Activated CD4-positive, alpha-beta T cell treated with anti-CD3 and anti-CD28 coated beads for 48 hours (primary cell): ENCODE measurements at places on chromosomes 11 and 22.

GRCh38 chr11:387193-387793, 6.7 kb upstream of the PKP3 start:
- DNase-seq: no peak

GRCh38 chr11:5239046-5239445, 4.8 kb upstream of the HBD start:
- DNase-seq: no peak

GRCh38 chr11:1548221-1549070, 23.6 kb downstream of the DUSP8 start:
- DNase-seq: no peak

GRCh38 chr22:49972163-49973017, 11.8 kb downstream of the PIM3 start:
- DNase-seq: peak; percentile 37

GRCh38 chr11:73980001-73980961, 2.4 kb downstream of the UCP2 start:
- DNase-seq: peak; percentile 74

GRCh38 chr11:132604431-132604830, 927.9 kb downstream of the OPCML start:
- no peak for DNase-seq

- DNase-seq: no peak
Observed at GRCh38 chr11:43735961-43736360, 55.4 kb downstream of the HSD17B12 start.

- no peak for DNase-seq
Observed at GRCh38 chr11:48054994-48055291, 74.6 kb downstream of the PTPRJ start.

GRCh38 chr22:27648074-27648473, 153.5 kb downstream of the MN1 start:
- DNase-seq: no peak

DNA sequence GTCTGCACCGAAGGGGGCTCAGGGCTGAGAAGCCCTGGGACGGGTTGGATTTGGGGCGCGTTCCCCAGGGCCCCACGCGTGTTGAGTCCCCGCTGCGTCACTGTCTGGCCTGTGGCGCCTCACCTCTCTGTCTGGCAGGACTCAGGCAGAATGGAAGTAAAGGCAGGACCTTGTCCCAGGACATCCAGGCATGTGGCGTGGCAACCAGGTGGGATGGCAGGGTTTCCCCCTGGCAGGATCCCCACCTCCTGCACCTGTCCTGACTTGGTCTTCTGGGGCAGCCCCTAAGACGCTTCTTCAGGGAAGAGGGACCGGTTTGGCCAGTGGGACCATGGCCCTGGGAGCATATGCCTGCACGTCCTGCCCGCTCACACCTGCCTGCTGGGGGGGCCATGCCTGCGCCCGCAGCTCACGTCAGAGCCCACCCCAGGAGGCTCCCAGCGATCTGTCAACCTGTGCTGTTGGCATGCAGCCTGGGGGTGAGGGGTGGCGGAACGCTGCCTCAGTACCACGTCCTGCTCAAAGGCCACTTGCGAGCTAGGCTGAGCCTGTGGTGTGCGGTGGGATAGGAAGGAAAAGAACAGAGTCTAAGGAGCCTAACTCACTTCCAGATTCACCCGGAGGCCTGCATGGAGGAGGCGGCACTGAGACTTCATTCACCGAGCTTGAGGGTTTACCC, 72.7 kb downstream of the KCNQ1 start:
- no peak for DNase-seq

DNA sequence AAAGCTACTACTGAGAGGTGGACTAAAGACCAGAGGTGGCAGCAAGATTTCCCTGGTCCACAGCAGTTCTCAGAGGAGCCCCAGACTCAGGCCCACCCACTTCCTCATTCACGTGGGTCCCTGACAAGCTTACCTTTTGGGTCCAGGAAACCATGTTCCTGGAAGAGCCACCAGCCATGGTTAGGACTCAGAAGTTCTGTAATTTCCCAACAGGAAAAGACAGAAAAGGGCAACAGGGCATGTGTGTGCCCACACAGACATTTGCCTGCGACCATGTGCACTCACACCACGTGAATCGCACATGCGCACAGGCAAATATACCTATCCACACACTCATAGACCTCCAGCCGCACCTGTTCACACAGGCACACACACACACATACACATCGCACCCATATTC, 42.9 kb downstream of the LRRC32 start:
- DNase-seq: no peak
